Articular chondrocyte of knee joint (primary cell): ENCODE measurements at places on chromosomes 6 and 20. TPM values are rescaled to one million over a fixed set of nuclear protein-coding genes. Genes with fewer than 3 reads are reported as not detected.

ZNF391 gene
- 4.3 and 5.7 TPM in 2 replicates for total RNA-seq

CEBPB gene
- 41.2 and 54.5 TPM in 2 replicates for total RNA-seq

CFAP206 gene
- 1.2 and 2.5 TPM in 2 replicates for total RNA-seq

MCCD1 gene
- not detected in 2 replicates for total RNA-seq

SNPH gene
- total RNA-seq = 6.3 and 6.4 TPM in 2 replicates

ENPP5 gene
- 0.13 and 0.65 TPM in 2 replicates for total RNA-seq
